ENCODE measurements at places on chromosomes 7 and 10.

DNA sequence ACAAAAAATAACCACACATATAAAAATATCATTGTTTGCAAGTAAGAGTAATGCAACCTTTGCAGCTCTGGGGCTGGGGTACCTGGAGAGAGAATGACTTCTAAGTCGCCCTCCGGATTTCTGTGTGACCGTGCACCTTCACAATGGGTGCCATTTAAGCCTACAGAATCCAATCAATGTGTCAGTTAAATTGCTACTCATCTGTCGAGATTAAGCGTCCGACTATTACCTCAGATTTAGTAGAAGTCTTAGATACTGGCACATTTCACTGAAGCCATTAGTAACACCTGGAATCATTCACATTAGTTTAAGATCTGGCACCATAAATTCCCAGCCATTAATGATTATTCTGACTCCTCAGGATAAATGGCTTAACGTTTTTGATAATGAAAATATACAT lies 507.3 kb upstream of the MGMT start:
- no peaks in the 10 kb centered on the region for H3K4me1 ChIP-seq
- H3K4me3 ChIP-seq: no peak overlapping the region
- DNase-seq: no peak
- H3K27me3 ChIP-seq: peaks cover 2% of the 10 kb centered on the region
- H3K36me3 ChIP-seq: no peaks in the 10 kb centered on the region

DNA sequence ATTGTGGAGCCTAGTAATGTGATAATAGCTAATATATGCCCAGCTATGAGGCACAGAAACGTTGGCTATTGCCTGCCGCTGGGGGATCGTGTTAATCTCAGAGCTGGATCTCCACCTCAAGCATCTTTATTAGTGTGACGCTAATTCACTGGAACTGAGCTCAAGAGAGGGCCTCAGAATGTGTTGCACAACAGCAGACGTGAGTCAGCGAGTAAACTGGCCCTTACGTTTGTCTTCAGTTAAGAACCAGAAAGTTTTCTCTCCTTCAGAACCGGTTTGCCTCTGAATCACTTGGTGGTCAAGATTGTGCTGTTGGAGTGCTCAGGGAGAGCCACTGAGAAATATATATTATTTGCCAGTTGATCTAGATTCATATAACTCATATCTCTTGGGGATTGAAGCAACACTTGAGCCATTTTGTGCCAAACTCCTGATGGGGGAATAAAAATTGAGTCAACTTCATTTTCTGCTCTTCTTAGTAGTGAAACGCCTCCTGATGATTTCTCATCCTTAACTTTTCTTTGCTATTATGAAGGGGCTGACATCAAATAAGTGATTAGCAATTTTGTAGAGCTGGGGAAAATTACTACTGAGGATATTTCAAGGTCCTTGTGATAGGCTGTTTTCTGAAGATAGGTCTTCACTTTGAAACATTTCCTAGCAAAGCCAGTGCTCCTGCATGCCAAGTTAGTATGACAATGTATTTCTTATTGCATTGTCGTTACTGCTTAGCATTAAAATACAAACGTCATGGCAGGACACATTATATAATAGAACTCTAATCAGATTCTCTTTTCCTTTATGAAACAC lies 22.3 kb downstream of the BZW2 start:
- peaks cover 29% of the 10 kb centered on the region for H3K36me3 ChIP-seq
- no peak overlapping the region for H3K27ac ChIP-seq
- H3K27me3 ChIP-seq: peaks cover 4% of the 10 kb centered on the region
- H3K4me3 ChIP-seq: no peak overlapping the region
- no peak for DNase-seq

- H3K36me3 ChIP-seq: peaks cover 4% of the 10 kb centered on the region
- H3K27me3 ChIP-seq: peaks cover 5% of the 10 kb centered on the region
- no peak for DNase-seq
- no peak overlapping the region for H3K4me3 ChIP-seq
- no peak overlapping the region for H3K27ac ChIP-seq
- peaks cover 5% of the 10 kb centered on the region for H3K4me1 ChIP-seq
Observed at GRCh38 chr10:98224509-98224908, 43.5 kb downstream of the LOXL4 start.

- no peak overlapping the region for H3K27ac ChIP-seq
- no peak overlapping the region for H3K4me3 ChIP-seq
- no peak for DNase-seq
- H3K36me3 ChIP-seq: peaks cover 13% of the 10 kb centered on the region
- H3K4me1 ChIP-seq: peaks cover 2% of the 10 kb centered on the region
- no peaks in the 10 kb centered on the region for H3K27me3 ChIP-seq
Observed at GRCh38 chr10:128414568-128414967, 288.3 kb upstream of the MKI67 start.

DNA sequence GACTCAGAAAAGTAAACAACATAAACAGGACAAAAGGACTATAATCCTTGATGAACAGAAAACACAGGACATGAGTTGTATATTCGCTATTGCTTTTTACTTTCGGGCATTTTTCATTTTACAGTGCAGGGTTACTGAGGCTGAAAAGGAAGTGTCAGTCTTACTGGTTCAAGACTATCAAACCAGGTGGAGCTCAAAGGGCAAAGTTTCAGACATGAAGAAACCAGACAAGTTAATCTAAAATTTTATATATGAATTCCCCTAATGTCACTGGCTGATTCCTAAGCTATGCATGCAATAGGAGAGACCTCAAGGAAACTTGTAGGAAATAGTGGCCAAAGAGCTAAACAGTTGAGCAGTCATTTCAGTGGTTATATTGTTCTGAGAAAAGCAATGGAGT lies 11.4 kb downstream of the TCAF1 start:
- no peak for DNase-seq
- peaks cover 10% of the 10 kb centered on the region for H3K4me1 ChIP-seq
- H3K36me3 ChIP-seq: peaks cover 14% of the 10 kb centered on the region

DNA sequence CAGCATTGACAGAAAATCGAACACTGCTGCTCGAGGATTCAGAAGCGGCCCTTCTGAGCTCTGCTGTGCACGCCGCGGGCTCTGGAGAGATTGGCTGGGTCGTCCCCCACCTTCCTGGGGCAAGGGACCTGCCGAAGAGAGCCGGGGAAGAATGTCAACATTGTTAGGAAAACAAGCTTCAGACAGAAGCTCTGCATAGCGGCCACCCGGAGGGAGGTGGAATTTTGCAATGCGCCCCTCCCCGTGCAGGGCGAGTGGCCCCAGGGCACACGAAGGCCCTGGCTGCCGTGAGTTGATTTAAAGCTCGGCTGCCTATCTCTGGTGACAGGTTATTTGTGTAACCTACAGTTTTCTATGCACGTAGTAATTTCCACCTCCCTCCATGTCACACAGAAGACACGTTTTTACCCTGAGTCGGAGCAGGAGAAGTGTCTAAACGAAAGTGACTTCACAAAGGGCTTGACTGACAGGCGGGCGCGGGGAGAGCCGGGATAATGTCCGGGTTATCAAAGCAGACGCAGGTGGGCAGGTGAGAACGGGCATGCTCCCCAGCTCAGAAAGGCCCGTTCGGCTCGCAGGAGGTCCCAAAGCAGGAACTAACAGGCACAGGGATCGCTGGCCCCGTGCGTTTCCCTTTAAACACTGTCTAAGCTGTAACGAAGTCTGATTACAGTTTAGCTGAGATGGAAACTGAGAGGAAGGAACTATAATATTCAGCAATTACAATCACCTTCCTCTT lies 84.6 kb downstream of the PDGFA start:
- H3K4me1 ChIP-seq: no peaks in the 10 kb centered on the region
- no peak overlapping the region for H3K4me3 ChIP-seq
- H3K27me3 ChIP-seq: peaks cover 7% of the 10 kb centered on the region
- H3K27ac ChIP-seq: peak overlapping the region; percentile 48
- no peak for DNase-seq

GRCh38 chr7:12719141-12719919 lies 31.9 kb downstream of the ARL4A start:
- DNase-seq: no peak
- H3K4me1 ChIP-seq: peaks cover 63% of the 10 kb centered on the region
- H3K27ac ChIP-seq: peak overlapping the region; percentile 67
- H3K27me3 ChIP-seq: peaks cover 2% of the 10 kb centered on the region
- no peaks in the 10 kb centered on the region for H3K36me3 ChIP-seq

- no peak for DNase-seq
- no peaks in the 10 kb centered on the region for H3K36me3 ChIP-seq
- no peak overlapping the region for H3K27ac ChIP-seq
- H3K4me1 ChIP-seq: peaks cover 3% of the 10 kb centered on the region
- H3K27me3 ChIP-seq: no peaks in the 10 kb centered on the region
Observed at GRCh38 chr7:87505122-87505521, 29.6 kb upstream of the ABCB4 start.

GRCh38 chr7:12827219-12827821 lies 139.9 kb downstream of the ARL4A start:
- peaks cover 6% of the 10 kb centered on the region for H3K4me1 ChIP-seq
- H3K4me3 ChIP-seq: no peak overlapping the region
- no peak for DNase-seq
- H3K27ac ChIP-seq: peak overlapping the region; percentile 77

GRCh38 chr10:69797959-69798358 lies 3.7 kb upstream of the COL13A1 start:
- peaks cover 4% of the 10 kb centered on the region for H3K27me3 ChIP-seq
- H3K36me3 ChIP-seq: no peaks in the 10 kb centered on the region
- no peak overlapping the region for H3K4me3 ChIP-seq
- H3K4me1 ChIP-seq: peaks cover 16% of the 10 kb centered on the region
- DNase-seq: no peak

- H3K27me3 ChIP-seq: peaks cover 7% of the 10 kb centered on the region
- no peak overlapping the region for H3K4me3 ChIP-seq
- no peak overlapping the region for H3K27ac ChIP-seq
- H3K4me1 ChIP-seq: no peaks in the 10 kb centered on the region
Observed at GRCh38 chr7:71558806-71559613, 427.1 kb downstream of the GALNT17 start.

- H3K27ac ChIP-seq: no peak overlapping the region
- H3K27me3 ChIP-seq: no peaks in the 10 kb centered on the region
- no peak for DNase-seq
Observed at GRCh38 chr10:91883549-91884444, 25.5 kb downstream of the FGFBP3 start.

GRCh38 chr10:1398626-1399410 lies 338.5 kb downstream of the ADARB2 start:
- no peak for DNase-seq
- H3K27ac ChIP-seq: peak overlapping the region; percentile 24
- H3K27me3 ChIP-seq: peaks cover 4% of the 10 kb centered on the region
- H3K4me3 ChIP-seq: no peak overlapping the region
- peaks cover 9% of the 10 kb centered on the region for H3K4me1 ChIP-seq

GRCh38 chr10:69783515-69783914 lies 18.2 kb upstream of the COL13A1 start:
- no peaks in the 10 kb centered on the region for H3K36me3 ChIP-seq
- no peak for DNase-seq
- no peaks in the 10 kb centered on the region for H3K27me3 ChIP-seq

DNA sequence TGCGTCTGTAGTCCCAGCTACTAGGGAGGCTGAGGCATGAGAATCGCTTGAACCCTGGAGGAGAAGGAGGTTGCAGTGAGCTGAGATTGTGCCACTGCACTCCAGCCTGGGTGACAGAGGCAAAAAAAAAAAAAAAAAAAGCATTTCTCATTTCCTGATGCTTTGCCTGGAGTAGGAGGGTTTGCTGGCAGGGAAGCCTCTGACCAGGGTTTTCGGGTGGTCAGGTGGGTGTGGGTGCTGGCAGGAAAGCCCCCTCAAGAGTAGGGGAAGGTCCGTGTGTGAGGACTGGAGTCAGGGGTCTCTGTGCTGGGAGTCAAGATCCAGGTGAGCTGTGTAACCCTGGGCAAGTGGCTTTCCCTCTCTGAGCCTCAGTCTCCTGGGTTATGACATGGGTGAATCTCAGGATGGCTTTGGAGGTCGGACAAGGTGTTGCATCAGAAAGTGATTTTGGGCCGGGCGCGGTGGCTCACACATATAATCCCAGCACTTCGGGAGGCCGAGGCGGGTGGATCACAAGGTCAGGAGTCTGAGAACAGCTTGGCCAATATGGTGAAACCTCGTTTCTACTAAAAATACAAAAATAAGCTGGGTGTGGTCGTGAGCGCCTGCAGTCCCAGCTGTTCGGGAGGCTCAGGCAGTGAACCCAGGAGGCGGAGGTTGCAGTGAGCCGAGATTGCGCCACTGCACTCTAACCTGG lies 3.2 kb downstream of the AMZ1 start:
- peaks cover 13% of the 10 kb centered on the region for H3K27me3 ChIP-seq
- H3K4me3 ChIP-seq: no peak overlapping the region
- H3K36me3 ChIP-seq: no peaks in the 10 kb centered on the region
- no peak for DNase-seq
- H3K27ac ChIP-seq: no peak overlapping the region

- no peak for DNase-seq
- H3K27me3 ChIP-seq: no peaks in the 10 kb centered on the region
- no peak overlapping the region for H3K4me3 ChIP-seq
- H3K27ac ChIP-seq: no peak overlapping the region
- H3K4me1 ChIP-seq: peaks cover 4% of the 10 kb centered on the region
Observed at GRCh38 chr7:47647181-47647917, 65.4 kb upstream of the TNS3 start.

- H3K4me1 ChIP-seq: peaks cover 11% of the 10 kb centered on the region
- peaks cover 4% of the 10 kb centered on the region for H3K27me3 ChIP-seq
- no peak overlapping the region for H3K4me3 ChIP-seq
- no peaks in the 10 kb centered on the region for H3K36me3 ChIP-seq
Observed at GRCh38 chr7:105354383-105354782, 34.3 kb downstream of the SRPK2 start.

GRCh38 chr10:119103241-119103902 lies 541 bp upstream of the DENND10 start:
- peaks cover 15% of the 10 kb centered on the region for H3K4me1 ChIP-seq
- H3K4me3 ChIP-seq: peak overlapping the region; percentile 92
- peaks cover 6% of the 10 kb centered on the region for H3K27me3 ChIP-seq
- peak overlapping the region; percentile 69 for H3K27ac ChIP-seq
- DNase-seq: no peak

DNA sequence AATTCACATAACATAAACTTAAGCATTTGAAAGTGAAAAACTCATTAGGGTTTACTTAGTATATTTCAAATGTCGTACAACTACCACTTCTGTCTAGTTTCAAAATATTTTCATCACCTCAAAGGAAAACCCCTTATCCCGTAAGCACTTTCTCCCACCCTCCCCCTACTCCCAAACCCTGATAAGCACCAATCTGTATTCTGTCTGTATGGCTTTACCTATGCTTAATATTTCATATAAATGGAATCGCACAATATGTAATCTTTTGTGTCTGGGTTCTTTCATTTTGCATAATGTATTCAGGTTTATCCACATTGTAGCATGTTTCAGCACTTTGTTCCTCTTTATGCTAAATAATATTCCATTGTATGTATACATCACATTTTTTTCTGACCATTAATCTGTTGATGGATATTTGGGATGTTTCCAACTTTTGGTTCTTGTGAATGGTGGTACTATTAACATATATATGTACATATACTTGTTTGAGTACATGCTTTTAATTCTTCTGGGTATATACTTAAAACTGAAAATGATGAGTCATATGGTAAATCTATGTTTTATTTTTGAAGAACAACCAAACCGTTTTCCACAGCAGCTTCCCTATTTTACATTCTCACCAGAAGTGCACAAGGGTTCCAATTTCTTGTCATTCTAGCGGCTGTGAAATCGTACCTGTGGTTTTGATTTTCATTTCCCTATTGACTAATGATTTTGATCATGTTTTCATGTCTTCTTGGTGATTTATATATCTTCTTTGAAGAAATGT lies 6.2 kb upstream of the STARD3NL start:
- no peaks in the 10 kb centered on the region for H3K36me3 ChIP-seq
- no peaks in the 10 kb centered on the region for H3K27me3 ChIP-seq
- peaks cover 5% of the 10 kb centered on the region for H3K4me1 ChIP-seq
- no peak overlapping the region for H3K27ac ChIP-seq
- no peak overlapping the region for H3K4me3 ChIP-seq
- no peak for DNase-seq

- H3K4me1 ChIP-seq: peaks cover 24% of the 10 kb centered on the region
- H3K27me3 ChIP-seq: peaks cover 42% of the 10 kb centered on the region
- H3K27ac ChIP-seq: no peak overlapping the region
- no peak overlapping the region for H3K4me3 ChIP-seq
- peak; percentile 80 for DNase-seq
Observed at GRCh38 chr7:27179503-27180430, 5.3 kb downstream of the HOXA11 start.

All from endothelial cell (in vitro differentiated cells).